ENCODE measurements at places on chromosomes 6 and 20.

DNA sequence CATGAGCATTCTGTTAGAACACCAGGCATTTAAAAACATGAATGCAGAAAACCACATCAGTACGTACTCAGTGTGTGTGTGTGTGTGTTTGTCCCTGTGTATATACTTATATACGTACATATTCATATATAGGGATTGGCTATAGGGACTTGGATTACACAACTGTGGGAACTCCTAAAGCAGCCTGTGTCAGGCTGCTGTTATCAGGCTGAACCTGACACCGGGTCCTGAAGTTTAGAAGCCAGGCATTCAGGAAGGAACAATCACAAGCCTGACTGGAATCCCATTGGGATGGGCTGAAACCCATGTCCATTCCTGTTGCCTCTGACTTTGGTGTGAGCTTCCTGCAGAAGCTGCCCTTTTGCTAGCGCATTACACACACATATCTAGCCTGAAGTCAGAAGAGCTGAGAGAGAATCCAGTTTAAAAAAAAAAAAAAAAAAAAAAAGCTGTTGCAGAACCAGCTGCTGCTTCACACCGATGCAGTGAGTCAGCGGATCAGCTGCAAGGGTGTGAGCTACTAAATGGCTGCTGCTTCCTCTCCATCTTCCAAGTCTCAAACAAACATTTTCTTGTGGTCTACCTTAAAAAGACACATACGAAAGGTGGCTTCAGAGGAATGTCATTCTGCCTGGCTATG, 348.1 kb downstream of the THBS2 start:
- DNase-seq = no peak

DNA sequence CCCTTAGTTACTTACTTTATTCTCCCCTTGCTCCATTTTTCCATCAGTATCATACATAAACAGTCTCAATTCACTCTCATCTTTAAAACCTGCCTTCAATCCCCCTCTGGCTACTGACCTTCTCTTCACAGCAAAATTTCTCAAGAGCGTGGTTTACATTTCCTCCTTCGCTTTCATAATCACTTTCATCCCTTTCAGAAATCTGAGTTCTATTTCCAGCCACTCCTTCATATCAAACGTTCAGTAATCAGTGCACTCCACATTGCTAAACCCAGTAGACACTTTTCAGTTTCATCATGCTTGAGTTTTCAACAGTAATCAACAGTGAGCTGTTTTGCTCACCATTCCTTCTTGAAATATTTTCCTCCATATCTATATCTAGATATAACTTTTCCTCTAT, 176.7 kb upstream of the HSF2 start:
- DNase-seq = no peak

GRCh38 chr20:34984756-34985261, 29.1 kb downstream of the MYH7B start:
- DNase-seq = no peak

DNA sequence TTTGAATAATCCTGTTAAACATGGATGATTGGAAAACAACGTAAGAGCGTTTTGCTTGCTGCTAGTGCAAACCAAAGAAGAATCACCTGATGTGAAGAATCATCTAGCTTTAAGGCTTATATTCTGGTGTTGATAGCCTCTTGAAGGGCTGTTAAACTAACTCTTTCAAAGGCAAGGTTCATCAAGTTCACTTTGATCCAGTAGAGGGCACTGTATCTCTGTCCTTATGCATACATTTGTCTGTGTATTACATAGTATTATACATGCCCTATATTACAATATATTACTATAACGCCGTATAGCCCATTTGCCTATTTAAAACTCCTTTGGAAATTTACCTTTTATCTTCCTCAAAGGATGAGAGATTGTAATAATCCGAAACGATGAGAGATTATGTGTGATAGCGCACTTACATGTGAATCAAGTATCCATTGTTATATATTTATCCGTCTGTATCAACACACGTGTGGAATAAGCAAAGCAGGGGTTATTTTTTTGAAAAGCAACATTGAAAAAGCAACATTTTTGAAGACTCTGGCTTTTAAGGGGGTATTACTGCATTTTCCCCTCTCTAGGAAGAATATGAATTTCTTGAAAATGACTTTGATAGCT, 50.8 kb upstream of the NRN1 start:
- DNase-seq = no peak

DNA sequence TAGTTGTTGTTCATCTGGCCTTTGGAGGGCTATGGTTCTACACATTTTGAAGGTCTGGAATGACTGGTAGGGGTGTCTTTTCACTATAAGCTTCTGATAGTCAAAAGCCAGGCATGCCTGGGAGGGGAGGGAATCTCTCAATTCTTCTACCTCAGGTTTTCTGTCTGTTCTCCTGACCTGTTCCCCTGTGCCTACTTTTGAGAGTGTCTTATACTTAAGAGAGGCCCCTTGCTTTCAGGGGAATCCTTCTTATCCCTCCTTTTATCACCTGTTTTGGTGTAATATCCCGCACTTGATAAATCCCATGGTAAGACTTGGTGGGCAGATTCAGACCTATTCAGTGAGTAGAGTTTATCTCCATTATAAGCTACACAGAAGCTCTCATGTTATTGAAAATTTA, 10.4 kb upstream of the SLC13A3 start:
- no peak for DNase-seq

DNA sequence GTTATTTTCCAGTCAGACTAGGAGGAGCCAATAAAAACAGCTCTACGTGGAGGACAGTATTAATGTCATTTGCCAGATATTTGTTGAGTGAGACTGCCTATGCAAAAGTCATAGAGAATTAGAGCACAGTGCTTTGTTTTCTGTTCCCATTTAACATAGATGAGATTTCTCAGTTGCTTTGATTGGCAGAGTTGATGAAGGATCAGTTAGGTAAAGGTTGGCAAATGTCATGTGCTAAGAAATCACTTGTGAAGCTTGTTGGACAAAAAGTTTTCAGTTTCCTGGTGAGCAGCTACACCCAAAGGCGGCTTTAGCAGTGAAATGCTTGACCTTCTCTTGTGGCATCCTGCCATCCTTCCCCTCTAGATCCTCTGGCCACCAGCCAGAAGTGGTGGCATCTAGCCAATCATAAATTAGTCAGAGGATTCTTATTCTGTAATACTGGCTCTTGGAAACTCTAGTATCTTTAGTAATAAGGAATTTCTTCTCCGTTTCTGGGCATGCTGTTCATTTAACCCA, 37.0 kb downstream of the BCKDHB start:
- DNase-seq = no peak

DNA sequence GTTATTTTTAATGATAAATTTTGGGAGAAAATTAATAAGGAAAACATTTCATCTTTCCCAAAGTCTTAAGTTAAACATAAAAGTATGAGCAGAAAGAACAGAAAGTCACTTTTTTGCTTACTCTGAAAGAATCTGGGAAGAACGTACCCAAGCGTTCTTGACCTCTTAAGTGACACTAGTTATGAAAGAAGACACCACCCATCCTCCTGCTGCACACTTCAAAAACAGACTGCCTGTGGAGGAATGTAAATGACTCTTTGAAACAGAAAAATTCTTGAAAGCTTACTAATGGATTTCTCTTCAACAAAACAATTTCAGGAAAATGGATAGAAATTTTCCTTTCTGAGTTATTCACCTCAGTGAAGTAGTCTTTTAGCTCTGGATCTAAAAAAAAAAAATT, 227.7 kb downstream of the MEI4 start:
- DNase-seq = no peak

DNA sequence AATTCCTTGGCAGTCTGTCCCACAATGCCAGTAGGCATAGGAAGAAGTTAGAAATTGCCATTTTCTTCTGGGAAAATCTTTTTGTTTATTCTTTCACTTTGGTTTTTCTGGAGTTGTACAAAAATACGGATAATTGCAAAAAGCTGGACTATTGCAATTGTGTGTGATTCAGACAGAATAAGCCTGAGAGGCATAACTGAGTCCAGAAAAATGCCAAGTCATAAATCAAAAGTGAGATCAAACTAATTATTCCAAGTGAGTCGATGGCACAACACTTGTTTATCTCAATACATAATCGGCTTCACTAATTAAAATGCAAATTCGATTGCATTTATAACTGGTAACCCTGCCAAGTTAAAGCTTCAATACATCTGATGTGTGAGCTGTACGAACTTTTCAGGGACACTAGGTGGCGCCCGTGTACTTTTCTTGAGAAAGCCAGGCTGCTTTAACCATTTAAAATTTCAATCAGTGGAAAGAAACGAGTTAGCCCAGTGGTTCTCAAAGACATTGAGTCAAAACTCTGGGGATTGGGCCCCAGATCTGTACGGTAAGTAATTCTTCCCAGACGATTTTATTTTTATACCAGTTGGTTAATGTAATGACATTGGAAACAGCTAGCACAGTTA, 102.6 kb downstream of the LAMP5 start:
- DNase-seq = peak; percentile 2

- no peak for DNase-seq
These were observed 38.4 kb upstream of the FNDC1 start for GRCh38 chr6:159130846-159131245.

- no peak for DNase-seq
These were observed 568.0 kb downstream of the KIF16B start for GRCh38 chr20:16005021-16005914.

DNA sequence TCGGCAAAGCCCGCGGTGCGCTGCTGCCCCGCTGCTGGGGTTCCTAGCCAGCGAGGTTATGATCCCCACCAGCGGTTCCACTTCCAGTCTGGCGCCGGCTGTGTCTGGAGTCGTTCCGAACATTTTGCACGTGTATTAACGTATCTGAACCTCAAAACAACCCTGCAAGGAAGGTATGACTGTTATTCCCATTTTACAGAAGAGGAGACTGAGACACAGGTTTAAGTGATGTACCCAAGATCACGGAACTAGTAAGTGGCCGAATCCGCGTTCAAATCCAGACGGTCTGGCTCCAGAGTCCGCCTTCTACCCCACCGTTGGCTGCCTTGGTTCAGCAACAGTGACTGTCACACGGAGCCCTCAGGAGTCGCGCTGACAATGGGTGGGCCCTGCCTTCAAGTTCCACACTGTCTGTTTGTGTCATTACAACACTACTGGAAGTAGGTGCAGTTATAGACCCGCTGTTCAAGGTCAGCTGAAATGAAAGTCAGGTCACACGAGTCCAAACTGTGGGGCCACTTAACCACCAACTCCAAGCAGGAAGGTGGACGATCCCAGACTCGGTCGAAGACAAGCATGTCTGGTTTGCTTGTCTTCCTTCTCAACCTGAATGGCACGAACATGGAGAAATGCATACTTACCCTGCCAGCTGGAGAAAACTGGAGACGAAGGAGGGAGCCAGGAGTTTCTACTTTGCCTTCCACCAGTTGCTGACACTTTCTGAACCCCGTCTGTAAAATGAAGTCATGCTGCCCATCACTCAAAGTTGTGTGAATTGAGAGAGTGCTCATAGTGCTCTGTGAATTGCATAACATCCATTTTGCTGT, 803 bp upstream of the SRXN1 start:
- no peak for DNase-seq

- peak; percentile 42 for DNase-seq
These were observed 548.5 kb downstream of the CD83 start for GRCh38 chr6:14665827-14666724.

DNA sequence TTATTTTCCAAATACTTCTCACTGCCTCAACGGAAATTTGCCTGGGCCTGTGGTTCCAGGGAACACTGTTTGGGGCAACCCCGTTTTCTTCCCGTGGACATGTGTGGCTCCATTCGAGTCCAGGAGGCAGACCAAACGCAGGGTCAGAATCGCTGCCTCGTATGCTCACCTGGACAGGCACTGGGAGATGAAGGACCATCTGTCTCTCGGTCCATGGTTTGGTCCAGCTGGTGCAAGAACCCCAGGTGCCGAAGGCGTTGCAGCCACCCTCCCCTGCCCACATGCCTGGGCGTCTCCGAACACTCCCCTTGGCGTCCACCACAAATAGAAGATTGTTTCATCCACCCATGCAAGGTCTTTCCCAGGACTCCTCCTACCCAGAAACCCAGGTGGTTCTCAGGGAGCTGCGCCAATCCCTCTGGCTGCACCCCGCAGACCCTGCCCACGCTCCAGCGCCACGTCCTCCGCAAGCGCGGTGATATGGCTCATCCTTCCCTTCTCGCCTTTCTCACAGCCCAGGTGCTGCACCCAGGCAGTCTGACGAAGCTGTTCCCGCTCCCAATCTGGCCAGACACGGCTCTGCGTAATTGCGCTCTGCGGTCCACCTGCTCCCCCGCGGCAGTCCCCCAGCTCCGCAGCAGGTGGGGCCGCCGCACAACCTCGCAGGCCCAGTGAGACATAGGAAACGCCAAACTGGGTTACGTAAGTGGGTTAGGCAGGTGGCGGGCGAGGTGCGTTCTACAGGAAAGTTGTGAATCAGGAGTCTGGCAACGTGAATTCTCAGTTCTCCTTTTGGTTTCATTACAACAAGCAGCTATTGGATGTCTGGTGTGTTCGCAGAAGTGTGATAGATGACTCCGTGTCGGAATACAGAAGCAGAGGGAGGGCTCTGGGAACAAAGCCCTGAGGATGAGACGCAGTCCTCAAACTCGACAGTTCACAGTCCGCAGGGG, 146.2 kb upstream of the ECI2 start:
- peak; percentile 2 for DNase-seq

DNA sequence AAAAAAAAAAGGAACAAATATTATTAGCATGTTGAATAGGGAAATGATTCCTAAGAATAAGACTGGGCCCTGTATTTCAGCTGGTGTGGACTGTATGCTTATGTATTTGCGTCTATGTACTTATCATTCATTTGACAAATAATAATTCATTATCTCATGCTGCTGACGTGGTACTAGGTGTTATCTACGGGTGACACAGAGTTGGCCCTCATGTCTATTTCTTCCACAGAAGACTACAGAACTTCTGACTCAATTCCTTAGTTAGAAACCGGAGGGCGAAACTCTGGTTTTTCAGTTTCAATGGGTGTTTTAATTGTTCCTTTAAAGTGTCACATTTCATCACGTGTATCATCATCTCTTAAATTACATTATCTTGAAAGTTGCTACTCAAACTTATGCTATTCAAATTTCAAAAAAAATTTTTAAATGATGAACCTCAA, 305.9 kb downstream of the CLIC5 start:
- DNase-seq = no peak

DNA sequence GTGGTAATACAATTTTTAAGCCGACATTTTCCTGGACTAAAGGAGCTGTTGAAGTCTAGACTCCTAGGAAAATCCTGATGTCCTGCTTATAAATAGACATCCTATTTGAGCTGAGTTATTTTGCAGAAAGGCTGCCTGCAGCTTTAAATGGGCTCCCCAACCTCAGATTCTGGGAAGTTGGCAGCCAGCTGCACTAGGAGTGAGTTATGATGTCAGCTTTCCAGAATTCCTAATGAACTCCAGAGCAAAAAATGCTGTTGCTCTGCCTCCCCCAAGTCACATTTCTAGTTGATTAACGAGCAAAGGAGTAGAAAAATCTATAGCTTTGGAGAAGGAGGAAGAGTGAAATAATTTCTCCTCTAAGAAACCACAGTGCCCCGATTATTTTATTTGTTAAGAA, 346.3 kb upstream of the SULF2 start:
- no peak for DNase-seq

- no peak for DNase-seq
These were observed 162.3 kb upstream of the TNFAIP3 start for GRCh38 chr6:137704802-137705159.
